ENCODE measurements at places on chromosomes 5 and 9. TPM values are rescaled to one million over a fixed set of nuclear protein-coding genes. Genes with fewer than 3 reads are reported as not detected.

The MRPS2 gene
- polyA plus RNA-seq = 103 TPM

The ELOVL7 gene
- 1.6 TPM for polyA plus RNA-seq

The MVB12B gene
- polyA plus RNA-seq = 19.0 TPM

- no peak for DNase-seq
Observed at GRCh38 chr9:105158898-105159297, 85.6 kb upstream of the SLC44A1 start.

GRCh38 chr9:98142925-98143481, 24.0 kb upstream of the TRIM14 start:
- no peak for DNase-seq

- no peak for DNase-seq
Observed at GRCh38 chr5:120576588-120576987, 112.5 kb downstream of the PRR16 start.

GRCh38 chr9:3848445-3849114, 322.8 kb upstream of the RFX3 start:
- DNase-seq = peak; percentile 39

All from cardiac muscle cell (in vitro differentiated cells and primary cell).